ENCODE measurements at places on chromosomes 7 and 10. TPM values are rescaled to one million over a fixed set of nuclear protein-coding genes. Genes with fewer than 3 reads are reported as not detected.
A peak's percentile ranks its signal among the peaks of the same experiment; 100 is the strongest.

DNA sequence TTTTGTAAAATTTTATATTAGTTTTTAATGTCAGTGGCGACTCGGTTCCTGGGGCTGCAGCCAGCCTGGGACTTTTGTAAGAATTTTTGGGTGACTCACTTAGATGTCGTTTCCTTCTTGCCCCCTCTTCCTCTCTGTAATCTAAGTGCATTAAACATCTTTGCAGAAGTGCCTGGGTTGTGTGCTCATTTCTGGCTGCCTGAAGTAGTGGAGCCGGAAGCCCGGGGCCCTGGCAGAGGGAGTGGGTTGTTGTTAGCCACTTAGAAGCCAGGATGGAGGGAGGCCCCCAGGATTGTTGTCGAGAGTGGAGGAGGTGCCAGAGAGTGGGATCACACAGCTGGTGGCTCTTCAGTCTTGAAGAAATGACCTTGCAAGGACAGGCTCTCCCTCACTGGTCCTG, 11.0 kb upstream of the TRIM8 start:
- DNase-seq, result no peak
- H3K27ac ChIP-seq, result peak overlapping the region; percentile 60
- peaks cover 37% of the 10 kb centered on the region for H3K36me3 ChIP-seq
- H3K27me3 ChIP-seq, result no peaks in the 10 kb centered on the region
- no peak overlapping the region for H3K4me3 ChIP-seq

- peaks cover 75% of the 10 kb centered on the region for H3K36me3 ChIP-seq
- peaks cover 21% of the 10 kb centered on the region for H3K4me1 ChIP-seq
- no peak overlapping the region for H3K27ac ChIP-seq
- DNase-seq, result no peak
These were observed 6.2 kb downstream of the GIGYF1 start for GRCh38 chr7:100687751-100688300.

DNA sequence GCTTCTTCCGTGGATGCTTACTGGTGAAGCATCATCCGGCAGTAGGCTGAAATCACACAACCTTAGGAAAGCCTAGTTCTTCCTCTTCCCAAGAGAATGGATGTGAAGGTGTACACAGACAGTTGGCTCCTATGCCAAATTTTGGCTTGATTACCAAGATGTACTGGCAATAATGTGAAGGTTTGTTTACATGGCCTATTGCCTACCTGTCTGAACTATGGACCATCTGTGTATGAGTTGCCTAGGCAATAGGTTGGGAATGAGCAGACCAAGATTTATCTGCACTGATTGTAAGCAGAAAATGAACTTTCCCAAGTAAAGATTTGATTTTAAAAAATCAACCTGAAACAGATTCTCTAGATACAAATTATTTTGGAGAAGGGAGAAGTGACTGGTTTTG, 325.9 kb upstream of the SORCS1 start:
- no peak overlapping the region for H3K4me3 ChIP-seq
- no peaks in the 10 kb centered on the region for H3K27me3 ChIP-seq
- no peak for DNase-seq
- H3K27ac ChIP-seq, result no peak overlapping the region
- no peaks in the 10 kb centered on the region for H3K4me1 ChIP-seq

Gene TEX47
- not detected for polyA plus RNA-seq

- no peak for DNase-seq
- H3K36me3 ChIP-seq, result peaks cover 7% of the 10 kb centered on the region
- no peak overlapping the region for H3K4me3 ChIP-seq
- H3K27me3 ChIP-seq, result no peaks in the 10 kb centered on the region
These were observed 25.0 kb downstream of the RGS10 start for GRCh38 chr10:119517235-119518141.

GRCh38 chr10:131820626-131821025, 80.2 kb upstream of the PPP2R2D start:
- no peaks in the 10 kb centered on the region for H3K36me3 ChIP-seq
- peaks cover 5% of the 10 kb centered on the region for H3K27me3 ChIP-seq
- no peaks in the 10 kb centered on the region for H3K4me1 ChIP-seq
- no peak for DNase-seq
- no peak overlapping the region for H3K4me3 ChIP-seq

GRCh38 chr10:119477444-119477843, 65.1 kb downstream of the RGS10 start:
- DNase-seq, result no peak
- peaks cover 22% of the 10 kb centered on the region for H3K27me3 ChIP-seq
- no peaks in the 10 kb centered on the region for H3K4me1 ChIP-seq
- H3K27ac ChIP-seq, result no peak overlapping the region
- H3K4me3 ChIP-seq, result no peak overlapping the region
- H3K36me3 ChIP-seq, result no peaks in the 10 kb centered on the region

DNA sequence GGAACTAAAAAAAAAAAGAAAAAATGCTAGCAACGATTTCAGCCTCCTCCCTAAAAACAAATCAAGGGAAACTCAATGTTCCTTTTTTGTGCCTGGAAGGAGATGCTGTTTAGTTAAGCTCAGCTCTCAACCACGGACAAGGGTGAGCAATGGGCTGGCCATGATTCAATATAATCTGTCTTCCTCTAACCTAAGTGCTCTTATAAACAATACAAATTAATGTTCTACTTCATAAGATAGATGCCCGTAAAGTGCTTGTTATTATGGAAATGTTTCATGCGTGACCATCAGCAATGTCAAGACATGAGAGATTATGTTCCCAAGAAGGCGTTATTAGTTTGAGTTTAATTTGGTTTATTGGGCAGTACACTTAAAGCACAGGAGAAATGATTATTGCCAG, 320.3 kb downstream of the SFMBT2 start:
- H3K4me3 ChIP-seq, result no peak overlapping the region
- no peak overlapping the region for H3K27ac ChIP-seq
- DNase-seq, result no peak
- H3K36me3 ChIP-seq, result no peaks in the 10 kb centered on the region

DNA sequence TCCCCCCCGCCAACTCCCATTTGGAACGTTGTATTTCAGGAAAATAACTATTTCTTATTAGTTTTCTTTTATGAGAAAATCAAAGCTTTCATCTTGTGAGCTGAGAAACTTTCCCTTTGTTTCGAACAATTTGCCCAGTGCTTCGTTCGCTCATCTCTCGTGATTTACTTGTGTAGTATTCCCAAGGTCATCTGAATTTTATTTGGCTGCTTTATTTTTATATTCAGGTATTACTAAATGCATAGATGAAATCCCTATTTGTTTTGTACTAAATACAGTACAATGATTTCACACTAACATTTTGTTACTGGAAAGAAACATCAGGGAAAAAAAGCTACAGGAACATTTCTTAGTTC, 12.0 kb upstream of the EBLN1 start:
- no peaks in the 10 kb centered on the region for H3K36me3 ChIP-seq
- DNase-seq, result no peak
- peak overlapping the region; percentile 77 for H3K4me3 ChIP-seq

Gene OIT3
- polyA plus RNA-seq, result 9.9 TPM

Gene FAM13C
- 5.7 TPM for polyA plus RNA-seq

DNA sequence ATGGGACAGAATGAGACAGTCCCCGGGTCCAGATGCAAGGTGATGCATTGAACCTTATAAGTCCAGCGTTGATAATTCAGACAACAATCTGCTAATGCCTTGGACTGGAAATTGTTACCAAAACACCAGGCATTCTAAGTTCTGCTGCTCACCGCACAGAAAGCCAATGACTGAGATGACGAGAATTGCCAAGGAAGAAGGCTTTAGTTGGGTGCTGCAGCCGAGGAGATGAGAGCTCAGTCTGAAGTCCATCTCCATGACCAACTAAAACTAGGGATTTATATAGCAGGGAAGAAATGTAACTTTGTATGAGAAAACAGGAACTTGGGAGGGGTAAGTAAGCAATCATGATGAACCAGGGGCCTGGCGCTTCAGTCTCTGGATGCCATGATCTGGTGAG, 68.7 kb downstream of the PRKCQ start:
- no peaks in the 10 kb centered on the region for H3K4me1 ChIP-seq
- H3K27me3 ChIP-seq, result no peaks in the 10 kb centered on the region
- no peak for DNase-seq
- H3K4me3 ChIP-seq, result no peak overlapping the region
- no peaks in the 10 kb centered on the region for H3K36me3 ChIP-seq

DNA sequence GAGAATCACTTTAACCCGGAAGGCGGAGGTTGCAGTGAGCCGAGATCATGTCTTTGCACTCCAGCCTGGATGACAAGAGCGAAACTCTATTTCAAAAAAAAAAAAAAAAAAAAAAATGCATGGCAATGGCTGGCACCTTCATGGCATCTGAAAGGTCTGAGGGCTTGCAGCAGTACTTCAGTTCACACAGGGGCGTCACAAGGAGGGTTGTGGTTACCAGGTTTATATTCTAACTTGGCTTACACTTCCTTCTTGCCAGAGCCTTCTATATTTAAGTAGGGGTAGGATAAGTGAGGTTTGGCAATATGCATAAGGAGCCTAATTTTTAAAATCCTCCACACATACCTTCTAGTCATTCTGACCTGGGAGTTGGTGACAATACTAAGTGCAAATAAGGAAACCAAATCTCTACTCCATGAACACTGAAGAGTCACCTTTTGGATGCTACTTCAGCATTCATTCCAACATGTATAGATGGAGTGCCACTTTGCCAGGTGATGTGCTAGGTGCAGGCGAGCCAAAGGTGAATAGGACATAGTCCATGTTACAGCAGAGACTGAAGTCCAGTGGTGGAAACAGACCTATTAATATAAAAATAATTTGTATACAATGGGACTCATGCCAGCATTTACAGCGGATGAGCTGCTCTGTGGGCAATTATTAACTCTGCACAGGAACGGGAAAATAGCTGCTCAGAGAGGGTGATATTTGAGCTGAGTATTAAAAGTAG, 57.8 kb upstream of the PDCD4 start:
- no peaks in the 10 kb centered on the region for H3K36me3 ChIP-seq
- DNase-seq, result peak; percentile 61
- H3K27me3 ChIP-seq, result no peaks in the 10 kb centered on the region
- no peak overlapping the region for H3K4me3 ChIP-seq

- no peaks in the 10 kb centered on the region for H3K36me3 ChIP-seq
- H3K4me3 ChIP-seq, result no peak overlapping the region
- DNase-seq, result no peak
- no peaks in the 10 kb centered on the region for H3K27me3 ChIP-seq
These were observed 321.3 kb downstream of the CACNA2D1 start for GRCh38 chr7:82122275-82122674.

DNA sequence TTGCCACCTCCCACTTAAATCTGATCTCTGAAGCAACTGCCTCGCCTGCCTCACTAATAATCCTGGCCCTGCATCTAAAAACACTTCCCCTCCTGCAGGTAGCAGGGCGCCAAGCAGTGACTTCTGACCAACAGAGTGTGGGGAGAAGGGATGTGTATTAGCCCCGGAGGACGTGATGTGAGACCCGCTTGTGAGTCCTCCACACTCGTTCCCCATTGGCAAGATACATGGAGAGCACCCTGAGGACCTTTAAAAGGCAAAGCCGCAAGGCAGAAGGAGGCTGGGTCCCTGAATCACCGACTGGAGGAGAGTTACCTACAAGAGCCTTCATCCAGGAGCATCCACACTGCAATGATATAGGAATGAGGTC, 6.1 kb upstream of the PILRA start:
- DNase-seq, result no peak
- H3K27me3 ChIP-seq, result no peaks in the 10 kb centered on the region
- H3K4me1 ChIP-seq, result no peaks in the 10 kb centered on the region
- no peak overlapping the region for H3K27ac ChIP-seq
- H3K36me3 ChIP-seq, result peaks cover 28% of the 10 kb centered on the region

GRCh38 chr7:46215987-46216567, 295.0 kb upstream of the IGFBP3 start:
- H3K4me3 ChIP-seq, result no peak overlapping the region
- no peaks in the 10 kb centered on the region for H3K27me3 ChIP-seq
- no peaks in the 10 kb centered on the region for H3K36me3 ChIP-seq

DNA sequence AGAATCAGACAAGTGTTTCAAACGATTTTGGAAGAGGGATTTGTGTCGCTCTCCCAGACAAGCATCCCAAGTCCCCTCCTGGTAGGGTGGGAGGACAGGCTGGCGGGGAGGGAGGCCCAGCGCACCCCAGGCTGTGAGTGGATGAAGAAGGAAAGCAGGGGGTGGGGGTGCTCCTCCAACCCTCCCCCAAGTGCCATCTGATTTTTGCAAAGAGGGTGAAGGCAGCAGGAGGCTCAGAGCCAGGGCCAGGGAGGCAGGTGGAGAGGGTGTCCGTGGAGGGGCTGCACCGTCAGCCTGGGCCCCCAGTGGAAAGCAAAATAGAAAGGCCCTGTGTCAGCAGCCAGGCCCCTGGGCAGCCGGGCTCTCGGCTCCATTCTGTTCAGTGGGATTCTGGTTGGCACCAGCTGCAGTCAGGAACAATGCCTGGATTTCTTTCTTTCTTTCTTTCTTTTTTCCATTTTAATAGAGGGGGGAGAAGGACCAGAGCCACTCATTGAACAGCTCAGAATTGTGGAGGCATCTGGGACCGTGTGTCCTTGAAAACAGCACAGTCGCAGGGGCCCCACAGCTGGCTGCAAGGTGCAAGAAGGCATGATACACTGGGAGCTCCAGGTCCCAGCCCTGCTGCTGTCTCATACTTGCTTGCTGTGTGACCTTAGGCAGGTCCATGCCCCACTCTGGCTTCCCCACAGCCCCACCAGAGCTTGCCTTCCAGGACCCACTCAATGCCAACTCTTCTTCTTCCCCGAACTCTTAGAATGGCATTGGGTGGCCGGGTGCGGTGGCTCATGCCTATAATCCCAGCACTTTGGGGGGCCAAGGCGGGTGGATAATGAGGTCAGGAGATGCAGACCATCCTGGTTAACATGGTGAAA, 7.1 kb upstream of the ZMIZ1 start:
- no peak overlapping the region for H3K4me3 ChIP-seq
- H3K27me3 ChIP-seq, result no peaks in the 10 kb centered on the region
- peaks cover 75% of the 10 kb centered on the region for H3K4me1 ChIP-seq
- no peak overlapping the region for H3K27ac ChIP-seq

GRCh38 chr7:128003787-128004186, 27.4 kb downstream of the LRRC4 start:
- no peaks in the 10 kb centered on the region for H3K36me3 ChIP-seq
- H3K27ac ChIP-seq, result no peak overlapping the region
- H3K4me3 ChIP-seq, result no peak overlapping the region
- no peak for DNase-seq
- peaks cover 35% of the 10 kb centered on the region for H3K4me1 ChIP-seq

Gene COL28A1
- 4.0 TPM for polyA plus RNA-seq

DNA sequence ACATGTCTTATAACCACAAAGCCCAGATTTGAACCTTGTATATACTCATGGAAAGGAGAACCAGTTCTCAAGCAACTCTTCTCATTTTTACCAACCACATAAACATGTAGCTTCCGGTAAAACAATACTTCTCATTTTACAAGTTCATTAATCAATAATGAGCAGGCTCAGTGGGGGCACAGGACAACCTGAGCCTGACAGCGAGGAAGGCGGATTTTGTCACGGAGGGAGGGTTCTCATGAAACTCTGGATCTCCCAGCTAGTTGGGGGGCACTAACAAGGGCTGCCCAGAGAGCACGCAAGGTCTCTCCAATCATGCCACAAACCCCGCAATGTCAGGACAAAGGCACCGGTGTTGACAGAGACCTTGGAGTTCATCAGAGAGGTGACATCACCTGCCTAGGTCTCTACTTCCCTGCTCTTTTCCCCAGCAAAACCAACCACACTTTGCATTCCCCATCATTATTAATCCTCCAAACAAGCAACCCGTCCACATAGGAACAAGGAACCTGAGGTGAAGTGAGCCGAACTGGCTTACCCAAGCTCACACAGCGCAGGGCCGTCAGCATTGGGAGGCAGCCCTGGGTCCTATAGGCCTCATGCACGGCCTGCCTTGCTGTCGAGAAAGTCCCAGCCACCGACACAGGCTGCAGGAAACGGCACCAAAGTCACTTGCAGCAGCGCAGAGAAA, 192.1 kb upstream of the KLF14 start:
- no peaks in the 10 kb centered on the region for H3K36me3 ChIP-seq
- H3K4me3 ChIP-seq, result no peak overlapping the region
- no peak overlapping the region for H3K27ac ChIP-seq
- no peak for DNase-seq

- no peaks in the 10 kb centered on the region for H3K36me3 ChIP-seq
- peak overlapping the region; percentile 82 for H3K27ac ChIP-seq
- no peaks in the 10 kb centered on the region for H3K27me3 ChIP-seq
- peak; percentile 58 for DNase-seq
These were observed 37.6 kb downstream of the MCU start for GRCh38 chr10:72729528-72729927.

Measured in large intestine (tissue), 12 donors.